ENCODE measurements at places on chromosomes 6 and 20.

- peak; percentile 88 for DNase-seq
Measured at GRCh38 chr20:62952373-62952967, at the start of gene SLC17A9. Gene SLC17A9 (plus strand): TSS chr20:62952709. CDS start chr20:62952831, 122 bp downstream.

DNA sequence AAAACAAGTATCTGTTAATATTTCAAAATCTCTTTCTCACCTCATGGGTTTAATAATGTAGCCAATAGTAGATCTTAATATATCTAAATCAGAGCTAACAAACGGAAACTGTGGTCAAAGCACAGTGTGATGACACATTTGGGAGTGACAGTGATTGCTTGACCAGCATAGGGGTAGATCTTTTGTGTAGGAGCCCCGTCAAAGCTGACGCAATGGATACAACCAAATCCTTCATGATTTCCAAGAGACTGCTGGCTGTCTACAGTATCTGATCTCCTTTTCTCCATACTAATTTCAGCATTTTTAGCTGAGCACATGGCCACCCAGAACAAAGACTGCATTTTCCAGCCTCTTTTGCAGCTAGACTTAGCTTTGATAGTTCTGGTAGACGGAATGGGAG is 299.3 kb upstream of the ECI2 start:
- peak; percentile 32 for DNase-seq

- no peak for DNase-seq
Measured at GRCh38 chr6:126667728-126668127, 327.8 kb downstream of the CENPW start.

- no peak for DNase-seq
Measured at GRCh38 chr6:5905431-5906339, 101.0 kb downstream of the NRN1 start.

DNA sequence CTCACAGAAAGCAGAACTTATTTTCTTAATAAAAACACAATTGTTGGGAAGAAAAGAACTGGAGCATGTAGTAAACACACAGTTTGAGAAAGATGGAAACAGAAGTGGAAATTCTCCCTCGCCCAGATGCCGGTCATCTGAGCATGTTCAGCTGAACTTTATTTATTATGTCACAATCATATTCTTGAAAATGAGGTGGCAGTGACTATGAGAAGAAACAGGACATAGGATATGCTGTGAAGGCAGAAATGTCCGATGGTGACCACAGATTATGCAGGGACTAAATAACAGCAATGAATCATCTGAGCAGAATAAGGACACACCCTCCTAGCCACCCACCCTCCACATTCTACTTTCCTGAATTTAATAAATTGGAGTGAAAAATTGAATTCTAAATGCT is 425.3 kb upstream of the NOX3 start:
- peak; percentile 51 for DNase-seq

DNA sequence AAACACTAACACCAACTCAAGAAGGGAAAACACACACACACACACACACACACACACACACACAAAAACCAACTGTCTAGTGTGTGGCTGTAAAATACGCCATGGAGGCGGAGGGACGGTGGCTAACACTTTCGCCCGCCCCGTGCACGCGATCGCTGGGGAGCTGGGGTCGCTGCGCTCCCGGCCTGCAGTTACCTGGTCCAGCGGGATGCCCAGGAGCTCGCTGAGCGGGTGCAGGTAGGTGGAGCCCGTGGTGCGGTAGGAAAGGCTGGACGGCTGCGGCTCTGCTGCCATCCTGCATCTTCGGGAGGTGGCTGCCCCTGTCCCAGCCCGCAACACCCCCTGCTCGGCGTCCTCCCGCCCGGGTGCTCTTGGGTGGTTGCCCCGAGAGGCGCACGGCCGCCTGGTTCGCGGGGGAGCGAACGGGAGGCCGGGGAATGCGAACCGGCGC is 303 bp downstream of the MBOAT1 start:
- peak; percentile 4 for DNase-seq

DNA sequence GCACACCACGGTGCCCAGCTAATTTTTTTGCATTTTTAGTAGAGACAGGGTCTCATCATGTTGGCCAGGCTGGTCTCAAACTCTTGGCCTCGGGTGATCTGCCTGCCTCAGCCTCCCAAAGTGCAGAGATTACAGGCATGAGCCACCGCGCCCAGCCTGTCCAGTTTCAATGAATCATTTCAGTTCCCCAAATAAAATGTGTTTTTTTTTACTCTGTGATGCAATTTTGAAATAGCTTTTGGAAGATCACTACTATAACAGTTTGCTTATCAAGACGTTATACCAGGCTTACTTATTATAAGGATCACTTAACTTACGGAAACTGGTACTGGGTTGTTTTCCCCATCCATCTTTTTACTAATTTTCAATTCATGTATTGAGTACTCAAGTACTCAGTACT is 80.0 kb downstream of the SAMD5 start:
- DNase-seq = no peak

- no peak for DNase-seq
Measured at GRCh38 chr6:166977621-166978525, 21.3 kb upstream of the CEP43 start.

DNA sequence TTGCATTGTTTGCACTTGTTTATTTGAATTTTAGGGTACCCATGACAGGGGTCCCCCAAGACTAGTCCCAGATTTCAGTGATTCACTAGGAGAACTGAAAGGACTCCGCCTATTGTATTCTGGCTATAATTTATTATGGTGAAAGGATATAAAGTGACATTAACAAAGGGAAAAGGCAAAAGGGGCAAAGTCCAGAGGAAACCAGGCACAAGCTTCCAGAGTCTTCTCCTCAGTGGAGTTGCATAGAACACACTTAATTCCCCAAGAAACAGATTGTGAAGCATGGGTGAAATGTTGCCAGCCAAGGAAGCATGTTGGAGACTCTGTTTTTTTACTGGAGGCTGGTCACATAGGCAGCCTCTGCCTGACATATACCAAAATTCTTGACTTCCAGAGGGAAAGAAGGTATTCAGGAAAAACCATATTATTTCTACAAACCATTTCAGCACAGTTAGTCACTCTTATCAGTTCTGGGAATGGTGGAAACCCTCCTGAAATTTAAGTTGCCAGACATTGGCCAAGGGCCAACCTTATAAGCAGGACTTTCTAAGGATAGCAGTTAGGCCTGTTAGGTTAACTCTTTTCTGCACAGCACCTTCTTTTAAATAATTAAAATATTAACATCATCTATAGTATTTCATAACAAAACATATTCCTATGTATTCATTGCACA is 71.8 kb downstream of the FIG4 start:
- no peak for DNase-seq

DNA sequence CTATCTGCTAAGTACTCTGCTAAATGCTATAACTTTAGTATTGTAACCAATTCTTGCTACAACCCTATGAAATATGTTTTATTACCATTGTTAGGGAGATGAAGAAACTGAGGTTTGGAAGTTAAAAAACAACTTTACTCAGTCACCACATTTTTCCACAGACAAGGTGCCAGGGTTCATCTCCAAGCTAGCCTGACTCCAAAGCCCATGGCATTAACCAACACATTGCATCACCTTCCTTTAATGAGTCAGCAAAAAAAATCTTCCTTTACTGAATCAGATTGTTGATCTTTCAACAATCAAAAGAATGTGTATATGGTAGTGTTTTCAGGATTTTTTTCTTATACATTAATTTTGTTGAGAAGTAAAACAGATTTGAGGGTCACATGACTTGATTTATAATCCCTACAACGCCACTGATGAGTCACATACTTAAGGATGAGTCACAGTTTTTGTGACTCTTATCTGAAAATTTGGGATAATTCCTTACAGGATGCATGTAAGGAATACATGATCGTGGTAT is 41.5 kb downstream of the MAN1A1 start:
- no peak for DNase-seq

GRCh38 chr6:128239146-128239545 is 281.3 kb downstream of the PTPRK start:
- no peak for DNase-seq

- peak; percentile 95 for DNase-seq
Measured at GRCh38 chr6:15063253-15063853, 182.5 kb upstream of the JARID2 start.

- DNase-seq = no peak
Measured at GRCh38 chr6:97053643-97054411, 129.3 kb downstream of the KLHL32 start.

- peak; percentile 57 for DNase-seq
Measured at GRCh38 chr6:13985663-13986325, 61.0 kb downstream of the RNF182 start.

- no peak for DNase-seq
Measured at GRCh38 chr6:128305228-128305627, 215.2 kb downstream of the PTPRK start.

DNA sequence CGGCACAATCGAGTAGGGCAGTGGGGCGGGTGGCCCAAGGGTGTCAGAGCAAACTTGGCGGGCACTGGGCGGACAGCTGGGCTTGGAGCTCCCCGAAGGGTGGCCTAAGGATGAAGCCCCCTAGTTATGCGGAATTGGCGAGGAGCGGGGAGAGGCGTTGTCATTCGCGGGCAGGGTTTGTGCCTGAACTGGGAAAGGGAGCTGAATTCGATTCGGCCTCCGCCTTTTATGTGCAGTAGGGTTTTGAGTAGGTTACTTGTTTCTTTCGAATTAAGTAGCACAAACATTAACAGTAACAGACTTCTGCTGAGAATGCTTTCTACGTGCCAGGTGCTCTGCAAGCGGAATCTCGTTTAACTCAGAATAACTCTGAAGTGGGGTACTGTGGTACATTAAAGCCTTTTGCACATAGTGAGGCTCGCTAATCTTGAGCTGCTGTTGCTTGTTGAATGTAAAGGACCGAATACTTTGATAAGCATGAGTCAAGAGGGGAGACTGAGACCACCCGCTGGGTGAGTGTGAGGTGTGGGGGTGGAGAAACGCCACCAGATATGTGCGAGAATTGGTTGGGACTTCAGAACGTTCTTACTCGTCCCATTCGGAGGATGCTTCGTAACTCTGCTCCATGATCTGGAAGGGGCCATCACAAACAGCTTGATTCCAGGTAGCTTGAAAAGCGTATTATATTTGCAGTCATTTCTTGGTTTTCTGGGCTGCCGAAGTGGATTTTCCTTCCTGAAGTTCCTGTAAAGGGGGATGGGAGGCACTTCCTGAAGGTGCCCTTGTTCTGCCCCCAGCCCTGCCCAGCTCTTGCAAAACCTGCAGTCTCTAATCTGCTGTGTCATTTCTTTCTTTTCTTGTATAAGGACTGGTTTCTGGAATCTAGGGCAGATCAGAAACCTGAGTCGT is 833 bp downstream of the RAB5IF start:
- peak; percentile 83 for DNase-seq

DNA sequence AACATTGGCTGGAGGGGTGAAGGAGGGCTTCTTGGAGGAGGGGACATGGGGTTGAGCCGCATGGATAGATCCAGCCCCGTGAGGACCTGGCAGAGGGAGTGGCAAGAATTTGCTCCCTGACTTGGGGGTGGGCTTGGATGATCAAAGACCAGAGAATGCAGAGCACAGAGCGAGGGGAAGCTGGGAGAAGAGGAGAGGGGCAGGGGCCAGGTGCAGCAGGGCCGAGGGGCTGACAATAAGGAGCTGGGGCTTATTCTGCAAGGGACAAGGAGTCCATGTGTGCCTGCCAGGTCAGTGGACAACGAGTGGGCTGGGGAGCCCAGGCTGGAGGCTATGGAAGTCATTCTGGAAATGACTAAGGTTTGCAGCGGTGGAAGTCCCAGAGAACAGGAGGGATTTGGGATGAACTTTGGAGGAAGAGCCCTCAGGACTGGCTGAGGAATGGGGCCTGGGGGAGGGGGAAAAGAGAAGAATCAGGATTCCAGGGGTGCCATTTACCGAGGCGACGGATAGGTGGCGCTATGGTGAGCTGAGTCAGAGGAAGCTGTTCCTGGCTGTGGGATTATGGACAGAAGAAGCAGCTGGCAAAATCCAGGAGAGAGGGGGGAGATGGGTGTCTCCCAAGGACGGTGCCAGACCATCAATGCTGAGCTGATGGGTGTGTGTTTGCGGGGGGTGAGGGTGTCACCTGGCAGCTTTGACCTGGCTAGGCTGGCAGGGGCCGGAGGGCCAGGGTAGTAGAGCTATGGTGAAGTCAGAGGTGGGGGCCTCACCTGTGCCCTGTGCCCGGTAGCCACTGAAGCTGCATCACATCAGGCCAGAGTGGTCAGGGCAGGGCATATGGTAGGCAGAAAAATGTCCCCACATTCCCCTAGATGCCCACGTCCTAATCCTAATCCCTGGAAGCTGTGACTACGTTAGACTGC is 7.8 kb downstream of the KCNG1 start:
- peak; percentile 22 for DNase-seq

GRCh38 chr20:44002861-44003260 is 88.2 kb downstream of the TOX2 start:
- DNase-seq = no peak

DNA sequence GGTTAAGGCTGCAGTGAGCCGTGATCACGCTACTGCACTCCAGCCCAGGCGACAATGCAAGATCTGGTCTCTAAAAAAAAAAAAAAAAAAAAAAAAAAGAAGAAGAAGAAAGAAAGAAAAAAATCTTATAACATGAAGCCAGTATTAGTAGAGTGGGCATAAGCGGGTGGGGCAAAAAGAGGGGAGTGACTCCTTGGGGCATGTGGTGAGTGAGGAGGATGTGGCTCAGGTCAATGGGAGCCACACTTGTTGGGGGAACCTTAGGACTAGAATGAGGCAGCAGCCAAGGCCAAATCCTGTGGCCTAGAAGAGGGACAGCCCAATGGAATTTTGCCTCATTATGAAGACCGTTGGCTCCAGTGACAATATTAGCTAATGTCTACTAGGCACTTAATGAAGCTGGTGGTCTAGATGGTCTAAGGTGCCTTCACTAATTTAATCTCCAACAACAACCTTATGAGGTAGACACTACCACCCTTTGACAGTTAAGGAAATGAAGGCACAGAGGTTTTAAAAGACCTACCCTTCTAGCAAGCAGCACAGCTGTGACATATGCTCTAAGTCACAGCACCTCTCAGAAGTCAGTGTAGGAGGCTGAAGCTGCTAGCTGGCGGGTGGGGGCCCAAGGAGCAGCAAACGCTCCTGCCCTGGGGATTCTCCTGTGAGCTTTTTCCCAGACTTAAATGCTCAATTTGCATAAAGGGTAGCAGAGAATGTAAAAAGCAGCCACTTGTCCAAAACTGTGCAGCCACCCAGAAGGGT is 23.6 kb upstream of the ARMC12 start:
- no peak for DNase-seq

DNA sequence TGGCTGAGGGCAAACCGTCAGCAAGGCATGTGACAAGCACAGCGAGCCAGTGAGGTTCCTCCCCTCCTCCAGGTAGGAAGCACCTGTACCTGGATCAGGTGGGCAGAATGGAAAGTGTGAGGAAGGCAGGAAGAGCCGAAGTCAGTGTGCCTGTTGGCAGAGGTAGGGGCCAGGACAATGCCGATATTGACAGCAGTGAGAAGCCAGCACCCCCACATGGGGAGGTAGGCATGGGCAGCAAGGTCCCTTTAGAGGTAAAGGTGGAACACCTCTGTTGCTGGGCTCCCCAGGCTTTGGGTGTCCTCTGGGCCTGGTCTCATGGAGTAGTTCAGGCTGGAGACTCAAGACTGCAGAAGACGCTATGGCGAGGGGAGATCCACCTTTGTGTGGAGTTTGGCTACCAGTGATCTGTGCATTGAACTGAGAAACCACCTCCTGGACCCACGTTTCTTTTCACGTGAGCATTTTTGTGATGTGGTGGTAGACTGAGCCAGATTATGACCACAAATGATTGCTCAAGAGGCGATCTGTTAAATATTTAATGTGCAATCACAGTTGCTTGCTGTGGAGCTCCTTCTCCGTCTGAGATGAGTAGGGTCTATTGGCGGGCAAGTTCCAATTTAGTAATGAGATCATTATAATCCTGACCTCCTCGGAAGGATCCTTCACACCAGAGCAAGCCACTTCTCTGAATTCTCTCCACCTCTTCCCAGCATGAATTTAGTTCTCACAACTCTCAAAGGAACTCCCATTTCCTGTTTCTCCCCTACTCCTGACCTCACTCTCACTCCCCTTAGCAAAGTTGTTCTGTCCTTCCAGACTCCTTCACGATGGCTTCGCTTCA is 174.8 kb downstream of the CDH26 start:
- DNase-seq = no peak

Data from inflammatory macrophage (primary cell).